ENCODE measurements at places on chromosomes 12 and 14.

GRCh38 chr14:22263961-22264360, 325.1 kb downstream of the DAD1 start:
- no peak for DNase-seq

DNA sequence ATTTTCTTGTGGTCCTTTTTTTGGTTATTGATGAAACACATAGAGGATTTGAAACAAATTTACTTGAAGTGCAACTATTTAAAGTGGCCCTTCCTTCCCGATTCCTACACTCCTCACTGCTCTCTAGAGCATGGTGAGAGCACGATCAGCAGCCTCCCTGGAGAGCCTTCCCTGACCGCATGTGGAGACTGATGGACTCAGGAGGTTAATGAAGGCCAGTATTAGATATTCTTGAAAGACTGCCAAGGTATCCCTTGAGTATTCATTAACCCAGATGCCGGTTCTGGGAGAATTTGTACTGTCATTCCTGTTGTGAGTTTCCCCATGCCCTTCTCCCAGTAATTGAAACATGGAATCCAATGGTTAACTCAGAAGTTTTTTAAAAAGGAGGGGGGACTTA, 102.8 kb upstream of the FGD4 start:
- no peak for DNase-seq

GRCh38 chr14:50039734-50040400, 76.5 kb downstream of the VCPKMT start:
- DNase-seq = no peak

DNA sequence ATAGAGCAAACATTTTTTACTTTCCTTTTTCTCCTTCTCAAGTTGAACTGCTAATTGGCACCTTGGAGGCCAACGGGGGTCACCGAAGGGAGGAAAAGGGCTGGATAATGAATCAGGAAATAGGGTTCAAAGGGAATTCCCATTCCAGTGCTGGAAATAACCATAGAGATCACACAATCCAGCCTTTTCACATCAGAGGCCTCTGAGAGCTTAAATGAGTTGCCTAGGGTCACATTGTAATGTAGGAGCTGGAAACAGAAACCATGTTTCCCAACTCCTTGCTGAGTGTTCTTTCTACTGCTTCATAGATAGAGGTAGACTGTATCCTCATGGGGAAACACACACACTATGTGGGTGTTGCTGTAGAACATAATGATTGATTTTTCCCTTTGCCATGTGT, 60.6 kb upstream of the DDHD1 start:
- no peak for DNase-seq

DNA sequence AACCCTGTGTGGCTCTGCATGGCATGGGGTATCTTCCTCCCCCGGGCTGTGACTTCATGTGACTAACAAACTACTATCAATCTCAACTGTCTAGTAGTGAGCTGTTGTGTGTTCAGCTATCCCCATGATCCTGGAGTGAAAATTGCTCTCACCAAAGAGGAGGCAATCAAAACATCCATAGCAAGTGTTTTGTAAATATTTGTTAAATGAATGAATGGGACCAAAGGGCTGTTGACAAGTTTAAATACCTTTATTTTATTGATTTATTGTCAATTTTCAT, 138.1 kb upstream of the CPM start:
- DNase-seq = no peak

- DNase-seq = no peak
Measured at GRCh38 chr14:64997108-64997794, 10.6 kb downstream of the FNTB start.

GRCh38 chr12:120853188-120853587, 51.0 kb downstream of the SPPL3 start:
- no peak for DNase-seq

DNA sequence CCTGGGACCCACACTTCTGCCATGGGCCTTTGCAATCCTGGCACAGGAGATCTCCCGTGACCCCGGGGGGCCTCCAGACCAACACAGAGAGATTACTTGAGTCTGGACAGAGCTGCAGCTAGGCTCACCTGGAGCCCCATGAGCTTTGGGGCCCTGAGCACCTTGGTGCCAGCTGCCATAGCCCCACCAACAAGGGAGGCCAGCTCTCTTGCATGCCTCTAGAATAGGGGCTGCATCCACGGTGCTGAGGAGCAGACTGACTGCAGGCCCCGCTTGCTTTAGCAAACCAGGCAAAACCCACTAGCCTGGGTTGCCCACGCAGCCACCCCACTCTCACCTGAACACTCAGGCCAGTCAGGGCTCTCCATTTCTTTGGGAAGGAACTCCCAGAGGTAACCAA, 3.7 kb upstream of the OR4N2 start:
- no peak for DNase-seq

GRCh38 chr14:20482382-20482781, 13.2 kb downstream of the PNP start:
- no peak for DNase-seq

DNA sequence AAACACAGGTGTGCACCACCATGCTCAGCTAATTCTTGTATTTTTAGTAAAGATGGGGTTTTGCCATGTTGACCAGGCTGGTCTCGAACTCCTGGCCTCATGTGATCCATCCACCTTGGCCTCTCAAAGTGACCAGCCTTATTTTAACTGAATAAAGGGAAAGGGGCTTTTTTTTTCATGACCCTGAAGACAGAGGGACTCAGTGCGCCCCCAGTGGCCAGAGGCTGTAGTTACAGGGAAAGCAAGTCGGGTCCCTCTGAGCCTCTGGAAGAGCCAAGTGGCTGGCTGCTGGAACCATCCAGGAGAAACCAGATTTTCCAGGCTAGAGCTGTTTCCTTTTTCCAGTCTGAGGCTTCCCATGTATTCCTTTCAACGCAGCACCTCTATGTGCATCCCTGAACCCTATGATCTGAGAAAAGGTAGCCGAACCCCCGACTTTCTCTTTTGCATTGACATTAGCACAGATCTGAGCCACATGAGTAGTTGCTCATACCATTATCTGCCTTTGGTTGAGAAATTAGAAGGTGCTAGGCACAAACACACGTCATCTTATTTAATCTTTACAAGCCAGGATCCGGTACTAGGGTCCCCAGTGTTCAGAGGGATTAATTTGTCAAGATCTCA, 342.7 kb downstream of the CACNA1C start:
- DNase-seq = peak; percentile 14

DNA sequence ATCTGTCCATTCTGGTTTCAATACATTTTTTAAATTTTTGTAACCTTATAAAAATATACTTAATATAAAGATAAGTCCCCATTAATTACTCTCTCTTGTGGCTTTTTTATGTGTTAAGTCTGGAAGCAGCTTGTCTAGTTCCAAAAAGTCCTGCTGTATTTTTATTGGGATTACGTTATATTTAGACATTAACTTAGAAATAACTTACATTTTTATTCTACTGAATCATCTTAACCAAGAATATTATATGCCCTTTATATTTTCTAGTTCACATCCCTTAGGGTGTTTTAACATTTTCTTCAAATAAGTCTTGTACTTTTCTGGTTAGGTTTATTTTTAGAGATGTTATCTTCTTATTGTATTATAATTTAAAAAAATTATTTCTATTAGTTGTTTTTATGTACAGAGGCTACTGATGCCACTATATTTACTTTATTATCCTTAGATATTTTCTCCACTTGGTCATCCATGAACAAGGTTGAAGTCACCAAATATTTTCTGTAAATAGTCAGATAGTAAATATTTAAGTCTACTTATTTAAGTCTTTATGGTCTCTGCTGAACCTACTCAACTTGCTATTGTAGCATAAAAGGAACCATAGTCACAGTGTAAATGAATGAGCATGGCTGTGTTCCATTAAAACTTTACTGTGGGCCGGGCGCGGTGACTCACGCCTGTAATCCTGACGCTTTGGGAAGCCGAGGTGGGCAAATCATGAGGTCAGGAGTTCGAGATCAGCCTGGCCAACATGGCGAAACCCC, 132.4 kb upstream of the NEDD1 start:
- no peak for DNase-seq

GRCh38 chr12:64522316-64522715, 70.4 kb downstream of the TBK1 start:
- no peak for DNase-seq

DNA sequence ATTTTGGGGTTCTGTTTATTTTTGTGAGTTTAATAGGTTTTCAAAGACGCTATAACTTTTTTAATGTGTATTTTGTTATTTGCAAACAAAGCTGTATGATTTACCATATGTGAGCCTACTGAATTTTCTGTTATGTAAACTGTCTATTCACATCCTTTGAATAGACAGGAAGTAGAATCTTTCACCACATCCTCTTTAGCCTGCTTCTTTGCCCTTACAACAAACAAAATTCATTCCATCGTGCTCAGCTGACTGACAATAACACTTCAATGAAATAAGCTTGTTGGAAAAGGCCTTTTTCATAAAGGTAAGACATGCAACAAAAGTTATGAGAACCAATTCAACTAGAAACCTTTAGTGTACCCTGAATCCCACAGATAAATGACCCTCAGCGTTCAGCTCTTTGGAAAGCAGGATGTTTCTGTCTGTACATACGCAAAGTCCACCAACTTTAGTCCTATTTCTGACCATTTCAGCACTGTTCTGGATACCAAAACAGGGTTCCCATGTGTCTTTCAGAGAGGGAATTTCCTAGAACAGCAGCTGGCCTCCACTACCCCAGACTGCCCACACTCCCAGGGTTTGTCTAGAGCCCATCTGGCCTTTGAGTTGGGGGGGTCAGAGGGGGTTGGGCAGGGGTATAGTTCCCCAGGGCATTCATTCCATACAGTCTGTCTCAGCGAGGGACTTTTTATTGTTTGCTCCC, 71.3 kb downstream of the DUSP6 start:
- DNase-seq = no peak

Measured in activated gamma-delta T cell treated with Interleukin-2 at 50 U/mL for 16 hours (primary cell).